ENCODE measurements at places on chromosomes 4 and X.

DNA sequence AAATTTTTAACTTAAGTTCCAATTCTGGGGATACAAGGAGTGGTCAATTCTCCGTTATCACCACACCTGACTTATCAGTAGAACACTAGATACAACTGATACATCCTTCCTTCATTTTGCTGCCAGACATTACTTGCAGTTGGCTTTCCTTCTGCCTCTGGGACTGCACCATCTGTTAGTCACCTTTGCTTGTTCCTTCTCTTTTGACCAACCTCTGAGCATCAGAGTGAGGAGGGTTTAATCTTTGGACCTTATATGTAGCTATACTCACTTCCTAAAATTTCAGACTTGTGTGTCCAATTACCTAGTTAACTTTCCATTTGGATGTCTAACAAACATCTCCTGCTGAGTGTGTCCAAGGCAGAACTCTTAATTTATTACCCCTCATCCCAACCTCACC, 330.7 kb downstream of the PTTG2 start:
- no peak overlapping the region for H3K4me3 ChIP-seq
- no peak for DNase-seq
- H3K36me3 ChIP-seq, result peaks cover 10% of the 10 kb centered on the region
- H3K4me1 ChIP-seq, result no peaks in the 10 kb centered on the region

- DNase-seq, result no peak
- peaks cover 2% of the 10 kb centered on the region for H3K27me3 ChIP-seq
- H3K27ac ChIP-seq, result no peak overlapping the region
- no peak overlapping the region for H3K4me3 ChIP-seq
- H3K36me3 ChIP-seq, result no peaks in the 10 kb centered on the region
- peaks cover 3% of the 10 kb centered on the region for H3K4me1 ChIP-seq
Measured at GRCh38 chr4:73715659-73716058, 24.7 kb upstream of the CXCL8 start.

DNA sequence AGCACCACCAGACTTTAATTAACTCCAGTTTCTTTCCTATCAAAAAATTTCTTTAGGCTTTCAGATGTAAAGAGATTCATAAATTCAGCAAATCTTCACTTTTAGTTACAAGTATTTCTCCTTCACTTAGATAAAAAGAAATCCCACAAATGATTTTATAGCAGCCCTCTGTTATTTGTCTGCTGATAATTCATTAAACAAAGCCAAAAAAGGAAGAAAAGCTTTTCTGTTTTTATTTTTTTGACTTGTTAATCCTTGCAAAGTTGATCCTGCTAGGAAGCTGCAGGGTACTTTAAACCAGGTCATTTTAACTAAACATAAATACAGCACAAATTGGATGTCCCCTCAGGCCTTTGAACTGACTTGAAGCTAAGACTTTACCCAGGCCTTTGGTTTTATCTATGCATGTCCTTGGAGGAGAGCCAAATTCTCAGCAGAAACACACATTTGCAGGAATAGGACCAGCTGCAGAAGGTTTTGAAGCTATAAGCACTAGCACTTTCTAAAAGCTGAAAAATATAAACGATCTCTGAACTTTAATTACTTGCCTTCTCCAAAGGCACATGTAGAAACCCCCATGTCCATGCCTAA, 57.5 kb downstream of the PCDH18 start:
- H3K36me3 ChIP-seq, result peaks cover 5% of the 10 kb centered on the region
- H3K27me3 ChIP-seq, result no peaks in the 10 kb centered on the region
- no peak overlapping the region for H3K27ac ChIP-seq
- no peak overlapping the region for H3K4me3 ChIP-seq

GRCh38 chr4:31416498-31416897, 696.3 kb downstream of the PCDH7 start:
- peaks cover 2% of the 10 kb centered on the region for H3K27me3 ChIP-seq
- no peaks in the 10 kb centered on the region for H3K4me1 ChIP-seq
- DNase-seq, result no peak
- H3K36me3 ChIP-seq, result no peaks in the 10 kb centered on the region
- no peak overlapping the region for H3K4me3 ChIP-seq
- no peak overlapping the region for H3K27ac ChIP-seq

DNA sequence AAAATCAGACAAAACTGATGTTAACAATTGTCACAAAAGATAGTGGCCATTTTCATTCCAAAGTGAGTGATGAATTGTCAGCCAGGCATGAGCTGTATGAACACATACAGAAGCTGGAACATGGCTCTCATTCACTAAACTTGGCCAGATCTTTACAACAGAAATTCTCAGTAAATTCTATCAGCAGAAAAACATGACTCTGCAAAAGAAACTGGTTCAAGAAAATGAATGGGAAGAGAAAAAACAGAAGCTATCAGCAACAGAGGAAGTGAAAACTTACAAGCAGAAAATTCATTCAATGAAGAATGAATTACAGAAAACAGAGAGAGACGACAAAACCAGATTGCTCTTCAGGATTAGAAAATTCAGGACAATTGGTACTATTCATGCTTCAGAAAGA, 249.6 kb downstream of the COL25A1 start:
- no peak for DNase-seq
- H3K27ac ChIP-seq, result no peak overlapping the region
- no peaks in the 10 kb centered on the region for H3K36me3 ChIP-seq
- H3K4me3 ChIP-seq, result no peak overlapping the region

- no peaks in the 10 kb centered on the region for H3K27me3 ChIP-seq
- H3K4me3 ChIP-seq, result no peak overlapping the region
- H3K36me3 ChIP-seq, result no peaks in the 10 kb centered on the region
- DNase-seq, result no peak
- no peaks in the 10 kb centered on the region for H3K4me1 ChIP-seq
Measured at GRCh38 chrX:15150586-15150985, 119.3 kb downstream of the ASB9 start.

All from endothelial cell (in vitro differentiated cells).